Pulmonary artery endothelial cell (primary cell): ENCODE measurements at places on chromosomes 2 and 18. TPM values are rescaled to one million over a fixed set of nuclear protein-coding genes. Genes with fewer than 3 reads are reported as not detected.

The R3HDM1 gene
- total RNA-seq = 6.6 and 8.6 TPM in 2 replicates

The PAX8 gene
- total RNA-seq = 0.07 and 0.18 TPM in 2 replicates

The STEAP3 gene
- 12.2 and 23.7 TPM in 2 replicates for total RNA-seq

The CERKL gene
- total RNA-seq = not detected in 2 replicates

The CNOT9 gene
- total RNA-seq = 49.5 and 64.3 TPM in 2 replicates

The TXNDC2 gene
- under 0.01 TPM in 1 of 2 replicates, not detected in the other for total RNA-seq

The TRIM43 gene
- not detected in 2 replicates for total RNA-seq

The PCARE gene
- not detected in 2 replicates for total RNA-seq

The EN1 gene
- total RNA-seq = not detected in 2 replicates

The CXCR4 gene
- 30.5 and 126 TPM in 2 replicates for total RNA-seq
